ENCODE measurements at places on chromosomes 7 and 10.

- no peak for DNase-seq
These were observed 51.9 kb upstream of the SKAP2 start for GRCh38 chr7:26916336-26916735.

DNA sequence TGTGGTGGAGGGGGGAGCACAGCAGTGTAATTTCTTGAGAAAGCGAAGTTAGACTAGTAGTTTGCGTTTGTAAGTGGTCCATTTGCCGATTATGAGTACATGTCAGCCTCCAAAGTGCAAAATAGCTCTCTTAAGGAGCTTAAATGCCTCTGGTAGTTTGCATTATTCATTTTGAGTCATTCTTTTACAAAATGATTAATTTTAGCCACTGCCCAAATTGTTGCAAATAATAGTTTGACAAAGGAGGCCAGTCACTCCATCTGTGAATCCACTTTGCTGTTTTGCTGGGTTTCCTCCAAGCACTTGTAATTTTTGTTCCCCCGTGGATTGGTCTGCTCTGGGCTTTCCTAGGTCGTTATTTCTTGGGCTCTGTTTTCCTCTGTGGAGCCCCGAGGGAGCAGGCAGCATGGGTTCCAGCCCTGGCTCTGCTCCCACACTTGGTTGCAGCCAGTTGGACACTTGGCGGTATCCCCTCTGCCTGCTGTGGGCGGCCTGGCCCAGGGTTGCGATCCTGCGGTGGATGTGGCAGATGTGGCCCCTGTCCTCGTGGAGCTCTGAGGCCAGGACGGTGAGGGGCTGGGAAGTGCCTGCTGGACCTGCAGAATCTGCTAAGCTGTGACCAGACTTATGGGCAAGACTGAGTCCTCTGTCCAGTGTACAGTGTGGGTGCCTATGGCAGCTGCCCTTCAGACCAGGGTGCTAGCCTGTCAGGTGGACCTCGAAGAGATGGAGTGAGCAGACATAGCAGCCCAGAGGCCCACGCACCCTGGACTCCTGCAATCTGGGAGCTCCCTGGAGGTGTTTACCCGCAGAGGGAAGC lies 129.1 kb upstream of the BTBD16 start:
- no peak for DNase-seq

DNA sequence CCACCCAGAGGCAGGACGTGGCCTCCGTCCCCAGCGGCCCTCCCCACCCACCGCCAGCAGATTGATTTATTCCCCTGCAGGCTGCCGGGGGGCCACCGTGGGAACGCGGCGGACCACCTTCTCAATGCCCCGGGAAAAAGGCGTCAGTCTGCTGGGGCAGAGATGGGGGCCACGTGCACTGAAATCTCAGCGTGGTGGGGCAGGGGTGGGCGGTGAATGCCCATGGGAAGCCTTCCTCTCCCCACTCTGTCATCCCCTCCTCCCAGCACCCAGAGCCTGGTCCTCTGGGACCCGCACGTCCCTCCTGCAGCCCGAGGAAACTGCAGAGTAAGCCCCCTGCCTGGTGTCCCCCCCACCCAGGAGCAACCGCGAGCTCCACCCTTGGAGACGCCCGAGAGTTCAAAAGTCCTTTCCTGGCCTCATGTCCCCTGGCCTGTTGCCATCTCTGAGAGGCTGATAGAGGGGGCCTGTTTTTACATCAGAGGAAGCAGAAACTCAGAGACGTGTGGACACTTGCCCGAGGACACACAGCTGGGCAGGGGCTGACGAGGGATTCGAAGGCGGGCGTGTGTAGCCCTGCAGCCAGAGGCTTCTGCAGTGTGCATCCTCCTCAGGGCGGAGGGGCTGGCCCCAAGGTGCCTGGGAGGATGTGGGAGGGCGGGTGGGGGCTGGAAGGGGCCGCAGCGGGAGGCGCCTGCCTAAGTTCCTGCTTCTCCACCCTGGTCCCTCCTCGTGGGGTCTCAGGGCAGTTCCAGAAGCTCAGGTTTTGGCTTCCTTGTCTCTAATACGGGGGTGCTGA lies 21.8 kb downstream of the UNCX start:
- DNase-seq, result no peak

DNA sequence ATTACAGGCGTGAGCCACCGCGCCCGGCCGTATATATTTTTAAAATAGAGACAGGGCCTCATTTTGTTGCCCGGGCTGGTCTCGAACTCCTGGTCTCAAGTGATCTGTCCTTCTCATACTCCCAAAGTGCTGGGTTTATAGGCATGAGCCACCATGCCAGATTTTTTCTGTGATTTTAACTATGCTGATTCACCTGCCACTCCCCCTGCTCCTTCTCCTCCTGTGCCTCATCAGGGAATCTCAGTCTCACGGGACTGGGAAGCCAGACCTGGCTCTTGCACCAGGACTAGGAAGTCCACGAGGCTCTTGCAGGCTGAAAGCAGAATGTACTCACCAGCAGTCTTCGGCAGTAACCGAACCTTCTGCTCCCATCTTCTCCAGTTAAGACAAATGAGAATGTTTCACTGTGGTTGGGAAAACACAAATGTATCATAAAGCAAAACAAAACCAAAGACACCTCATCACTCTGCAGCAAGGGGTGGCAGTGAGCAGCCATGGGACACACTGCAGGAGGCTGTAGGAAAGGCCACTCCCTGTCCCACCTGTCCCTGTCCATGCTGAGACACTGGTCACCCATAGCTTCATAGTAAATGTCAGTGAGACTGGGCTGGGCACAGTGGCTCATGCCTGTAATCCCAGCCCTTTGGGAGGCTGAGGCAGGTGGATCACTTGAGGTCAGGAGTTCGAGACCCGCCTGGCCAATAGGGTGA lies 78.7 kb upstream of the MKRN1 start:
- DNase-seq, result no peak

GRCh38 chr10:9399275-9399983 lies 1344.9 kb downstream of the GATA3 start:
- no peak for DNase-seq

GRCh38 chr7:36023033-36023560 lies 130.0 kb upstream of the EEPD1 start:
- no peak for DNase-seq

GRCh38 chr7:36944838-36945237 lies 220.5 kb upstream of the AOAH start:
- no peak for DNase-seq

DNA sequence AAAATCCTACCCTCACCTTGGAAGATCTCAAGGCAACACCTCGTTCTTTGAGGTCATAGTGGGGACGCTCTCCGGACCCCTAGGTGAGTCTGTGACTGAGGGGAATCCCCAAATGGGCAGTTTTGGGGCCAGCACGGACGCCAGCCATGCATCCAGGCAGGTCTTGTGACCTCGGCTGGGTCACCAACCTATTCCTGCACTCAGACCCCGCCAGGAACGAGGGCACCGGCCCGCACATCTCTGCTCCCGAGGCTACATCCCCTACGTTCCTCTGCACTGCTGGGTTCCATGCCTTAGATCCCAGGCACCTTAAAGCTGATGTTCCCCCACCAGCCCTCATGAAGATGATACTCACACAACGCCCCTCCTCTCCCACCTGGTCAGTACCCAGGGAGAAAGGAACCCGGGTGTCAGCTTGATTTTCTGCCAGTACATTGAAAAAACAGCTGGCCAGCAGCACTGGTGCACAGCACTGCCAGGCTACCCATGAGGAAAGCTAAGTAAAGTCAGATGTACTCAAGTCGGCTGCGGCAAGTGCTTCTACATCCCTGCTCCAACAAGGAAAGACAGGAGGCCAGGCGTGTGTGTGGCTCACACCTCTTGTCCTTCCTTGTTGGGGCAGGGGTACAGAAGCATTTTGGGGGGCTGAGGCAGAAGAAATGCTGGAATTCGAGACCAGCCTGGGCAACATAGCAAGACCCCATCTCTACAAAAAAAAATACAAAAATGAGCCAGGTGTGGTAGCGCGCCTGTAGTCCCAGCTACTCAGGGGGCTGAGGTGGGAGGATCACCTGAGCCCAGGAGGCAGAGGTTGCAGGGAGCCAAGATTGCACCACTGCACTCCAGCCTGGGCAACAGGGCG lies 48.1 kb downstream of the DIP2C start:
- no peak for DNase-seq

DNA sequence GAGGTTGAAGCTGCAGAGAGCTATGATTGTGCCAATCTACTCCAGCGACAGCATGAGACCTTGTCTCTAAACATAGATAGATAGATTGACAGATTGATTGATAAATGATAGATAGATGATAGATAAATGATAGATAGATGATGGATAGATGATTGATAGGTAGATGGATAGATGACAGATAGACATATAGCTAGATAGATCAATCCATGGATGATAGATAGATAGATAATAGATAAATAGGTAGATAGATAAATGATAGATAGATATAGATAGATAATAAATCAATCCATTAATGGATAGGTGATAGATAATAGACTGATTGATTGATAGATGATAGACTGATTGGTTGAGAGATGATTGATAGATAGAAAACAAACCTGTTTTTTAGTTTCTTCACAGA lies 349.6 kb downstream of the PAXIP1 start:
- DNase-seq, result no peak

Data from NCI-H510A treated with DMSO at 0.1 percent for 48 hours (cell line).